HuH-7.5 (cell line): ENCODE measurements at places on chromosomes 6 and 20.

DNA sequence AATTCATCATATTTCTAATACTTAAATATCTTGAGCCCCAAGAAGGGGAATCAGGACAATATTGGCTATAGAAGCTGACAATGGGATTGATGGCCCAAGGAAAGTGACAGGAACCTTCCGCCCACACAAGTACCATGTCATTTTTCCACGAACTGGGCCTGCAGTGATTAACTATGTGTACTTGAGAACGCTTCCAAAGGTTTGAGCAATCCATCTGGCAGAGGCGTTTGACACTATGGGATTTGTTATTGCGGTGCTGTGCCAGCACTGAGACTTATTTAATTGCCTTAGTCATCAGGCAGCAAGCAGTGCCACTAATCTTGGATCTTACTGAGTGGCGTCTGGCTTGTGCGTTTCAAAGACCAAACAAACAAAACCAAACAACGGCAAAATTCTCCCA, 135.6 kb upstream of the UST start:
- no peak for DNase-seq

DNA sequence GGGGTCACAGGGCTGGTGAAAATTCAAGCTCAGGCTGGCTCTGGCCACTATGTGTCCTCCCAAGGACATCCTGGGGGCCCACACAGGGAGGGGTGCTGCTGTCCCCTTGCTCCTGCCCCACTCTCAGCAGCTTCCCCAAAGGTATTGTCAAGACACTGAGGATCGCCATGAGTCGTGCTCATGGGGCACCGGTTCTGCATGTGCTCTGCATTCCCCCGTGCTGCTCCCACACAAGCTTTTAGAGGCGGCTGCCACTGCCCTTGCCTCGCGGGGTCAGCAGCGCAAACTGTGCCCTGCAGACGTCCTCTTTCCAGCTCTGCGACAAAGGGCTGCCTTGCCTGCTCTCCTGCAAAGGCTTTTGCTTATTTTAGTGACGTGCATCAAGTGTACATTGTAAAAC, 179.8 kb downstream of the ERMARD start:
- DNase-seq, result no peak

DNA sequence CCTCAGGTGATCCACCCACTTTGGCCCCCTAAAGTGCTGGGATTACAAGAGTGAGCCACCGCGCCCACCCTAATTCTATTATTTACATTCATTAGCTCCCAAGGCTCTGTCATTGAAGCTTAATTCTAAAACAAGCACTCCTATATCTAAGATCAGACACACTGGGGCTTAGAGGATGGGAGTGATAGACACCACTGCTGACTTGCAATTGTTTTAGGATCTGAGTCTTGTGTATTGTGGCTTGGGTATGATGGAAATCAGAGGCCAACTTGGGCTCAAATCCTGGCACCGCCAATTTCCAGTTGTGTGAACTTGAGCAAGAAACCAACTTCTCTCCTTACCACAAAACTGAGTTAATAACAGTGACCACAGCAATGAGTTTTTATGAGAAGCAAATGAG, 34.7 kb downstream of the MTRES1 start:
- DNase-seq, result no peak

DNA sequence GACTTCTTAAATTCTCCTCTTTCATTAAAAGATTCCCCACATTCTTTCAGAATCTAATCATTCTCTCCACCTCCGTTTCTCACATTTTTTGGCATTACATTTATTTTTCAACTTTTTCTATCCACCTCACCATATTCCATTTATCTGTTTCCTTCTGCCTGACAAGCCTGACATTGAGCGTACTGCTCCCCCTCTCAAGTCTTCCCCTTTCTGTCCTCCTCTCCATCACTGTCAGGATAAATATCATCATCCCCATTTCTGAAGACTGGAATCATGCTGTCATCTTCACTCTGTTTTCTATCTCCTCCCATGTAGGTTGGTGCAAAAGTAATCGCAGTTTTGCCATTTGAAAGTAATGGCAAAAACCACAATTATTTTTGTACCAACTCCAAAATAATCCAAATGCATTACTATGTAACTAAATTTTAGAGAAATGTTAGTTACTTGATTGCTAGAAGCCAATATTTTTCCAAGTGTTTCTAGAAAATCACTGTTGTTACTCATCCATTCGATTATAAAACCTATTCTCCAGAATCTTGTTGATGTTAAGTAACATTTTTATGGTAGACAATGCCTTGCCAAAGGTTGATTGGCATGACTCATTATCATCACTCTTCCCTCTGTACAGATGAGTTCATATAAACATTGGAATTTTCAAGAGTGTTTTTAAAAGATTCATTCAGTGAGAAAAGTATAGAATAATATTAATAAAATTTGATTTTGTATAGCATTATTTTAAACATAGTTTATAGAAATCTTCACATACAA, 292.3 kb upstream of the RNF217 start:
- no peak for DNase-seq

GRCh38 chr6:87762116-87762515, 60.1 kb upstream of the AKIRIN2 start:
- no peak for DNase-seq

DNA sequence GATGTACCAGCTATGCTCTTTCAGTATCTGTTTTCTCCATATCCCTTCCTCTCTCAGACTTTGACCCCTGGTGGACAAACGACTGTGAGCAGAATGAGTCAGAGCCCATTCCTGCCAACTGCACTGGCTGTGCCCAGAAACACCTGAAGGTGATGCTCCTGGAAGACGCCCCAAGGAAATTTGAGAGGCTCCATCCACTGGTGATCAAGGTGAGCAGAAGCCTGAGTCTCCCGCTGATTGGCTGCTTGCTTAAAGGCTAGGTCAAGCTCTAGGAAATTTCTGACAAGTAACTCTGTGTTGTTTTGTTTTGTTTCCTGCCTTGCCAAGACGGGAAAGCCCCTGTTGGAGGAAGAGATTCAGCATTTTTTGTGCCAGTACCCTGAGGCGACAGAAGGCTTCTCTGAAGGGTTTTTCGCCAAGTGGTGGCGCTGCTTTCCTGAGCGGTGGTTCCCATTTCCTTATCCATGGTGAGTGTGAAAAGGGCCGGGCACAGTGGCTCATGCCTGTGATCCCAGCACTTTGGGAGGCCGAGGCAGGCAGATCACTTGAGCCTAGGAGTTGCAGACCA, 28.6 kb downstream of the C6orf89 start:
- DNase-seq, result peak; percentile 46

- DNase-seq, result no peak
Observed at GRCh38 chr6:103177791-103178190, 1681.9 kb downstream of the HACE1 start.

DNA sequence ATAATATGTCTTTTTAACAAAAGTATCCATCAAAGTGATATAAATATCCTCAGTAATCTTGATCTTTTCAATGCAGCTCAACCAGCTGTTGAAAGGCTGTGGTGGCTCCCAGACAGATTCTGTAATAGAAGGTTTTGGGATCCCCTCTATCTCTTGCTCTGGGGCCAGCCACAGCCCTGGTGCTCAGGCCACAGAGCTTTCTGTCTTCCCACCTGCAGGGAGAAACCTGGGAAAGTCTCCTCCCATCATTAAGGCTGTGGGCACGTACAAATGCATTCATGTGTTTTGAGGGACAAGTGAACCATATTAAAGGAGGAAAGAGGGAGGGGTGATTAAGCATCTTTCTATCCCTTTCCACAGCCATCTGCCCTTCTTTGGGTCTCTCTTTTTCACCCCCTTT, 183.1 kb downstream of the PRDM13 start:
- no peak for DNase-seq

GRCh38 chr6:134873500-134874388, 76.2 kb downstream of the ALDH8A1 start:
- DNase-seq, result no peak

DNA sequence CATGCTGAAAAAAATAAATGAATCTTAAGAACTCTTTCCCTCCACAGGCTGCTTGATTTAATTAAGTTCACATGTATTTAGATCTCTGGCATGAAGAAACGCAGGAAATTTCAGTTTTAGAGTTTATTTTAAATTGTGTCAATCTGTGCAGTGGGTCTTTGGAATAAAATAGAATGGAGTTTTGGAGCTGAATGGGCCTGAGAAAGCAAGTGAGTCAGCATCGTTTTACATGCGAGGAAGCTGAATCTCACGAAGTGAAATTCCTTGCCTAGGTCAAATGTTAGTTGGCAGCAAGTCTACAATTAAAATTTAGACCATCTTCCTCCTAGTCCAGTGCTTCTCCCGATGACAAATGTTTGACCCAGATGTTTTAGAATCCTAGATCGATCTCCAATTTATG, 22.4 kb downstream of the MAP7 start:
- no peak for DNase-seq

GRCh38 chr20:33796907-33797544, 14.1 kb upstream of the CHMP4B start:
- no peak for DNase-seq

GRCh38 chr6:26349964-26350857, 14.8 kb upstream of the BTN3A2 start:
- DNase-seq, result no peak

GRCh38 chr6:156933201-156934068, 156.3 kb downstream of the ARID1B start:
- peak; percentile 19 for DNase-seq
